Substantia nigra (tissue), 51 donors: ENCODE measurements at places on chromosomes 5 and 9.

GRCh38 chr5:98454407-98454806, 319.1 kb upstream of the RGMB start:
- no peak for DNase-seq

DNA sequence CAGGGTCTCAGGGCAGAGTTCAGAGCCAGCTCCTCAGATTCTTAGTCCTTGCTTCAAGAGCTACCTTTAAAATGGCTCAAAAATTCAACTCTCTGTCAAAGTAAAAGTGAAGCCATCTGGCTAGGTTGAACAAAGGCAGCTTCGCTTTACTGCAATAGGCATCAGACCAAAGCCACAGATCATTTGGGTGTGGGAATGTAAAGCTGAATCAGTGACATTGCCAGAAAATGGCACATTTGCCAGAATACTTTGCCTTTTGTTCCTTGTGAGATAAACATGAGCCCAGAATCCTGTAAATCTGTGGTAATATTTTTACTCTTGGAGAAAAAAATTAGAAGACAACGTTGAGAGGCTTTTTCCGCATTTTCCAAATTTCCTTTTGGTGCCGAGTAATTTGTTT, 210.5 kb downstream of the PALM2AKAP2 start:
- no peak for DNase-seq

GRCh38 chr5:161022151-161022550, 170.1 kb upstream of the ATP10B start:
- DNase-seq = no peak

DNA sequence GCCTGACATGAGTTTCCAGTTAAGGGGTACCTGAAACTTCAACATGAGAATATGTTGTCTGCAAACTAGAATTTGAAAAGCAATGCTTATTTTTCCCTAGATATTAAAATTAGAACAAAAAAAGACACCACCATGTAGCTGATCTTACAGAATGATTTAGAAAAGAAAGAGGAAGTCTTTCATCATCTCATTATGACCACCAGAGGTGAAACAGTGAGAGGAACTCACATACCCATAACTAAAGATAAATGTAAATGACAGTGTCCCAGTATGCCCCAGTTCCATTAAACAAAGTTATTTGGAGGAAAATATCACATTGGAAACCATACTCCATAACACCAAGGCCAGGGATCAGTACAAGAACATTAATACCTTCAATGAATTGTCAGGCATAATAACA, 6.9 kb downstream of the TAF7 start:
- no peak for DNase-seq

DNA sequence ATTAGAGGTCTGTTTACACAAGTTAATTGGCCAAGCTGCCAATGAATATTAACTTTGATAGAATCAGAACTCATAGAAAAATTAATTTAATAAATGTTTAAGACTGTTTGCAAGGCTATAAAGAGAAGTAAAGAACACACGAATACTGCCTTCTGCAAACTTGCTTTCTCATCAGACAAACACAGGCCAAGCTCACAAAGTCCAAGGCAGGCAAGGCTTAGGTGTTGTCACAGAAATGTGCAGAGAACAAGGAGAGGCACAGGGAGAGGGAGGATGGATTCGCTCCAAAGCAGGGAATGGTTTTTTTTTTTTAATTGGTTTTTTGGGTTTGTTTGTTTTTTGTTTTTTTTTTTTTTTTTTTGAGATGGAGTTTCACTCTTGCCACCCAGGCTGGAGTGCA, 43.4 kb downstream of the RETREG1 start:
- no peak for DNase-seq

- no peak for DNase-seq
Observed at GRCh38 chr5:172443441-172444109, 10.8 kb downstream of the SH3PXD2B start.

GRCh38 chr9:38022995-38023394, 46.0 kb downstream of the SHB start:
- DNase-seq = peak; percentile 71

DNA sequence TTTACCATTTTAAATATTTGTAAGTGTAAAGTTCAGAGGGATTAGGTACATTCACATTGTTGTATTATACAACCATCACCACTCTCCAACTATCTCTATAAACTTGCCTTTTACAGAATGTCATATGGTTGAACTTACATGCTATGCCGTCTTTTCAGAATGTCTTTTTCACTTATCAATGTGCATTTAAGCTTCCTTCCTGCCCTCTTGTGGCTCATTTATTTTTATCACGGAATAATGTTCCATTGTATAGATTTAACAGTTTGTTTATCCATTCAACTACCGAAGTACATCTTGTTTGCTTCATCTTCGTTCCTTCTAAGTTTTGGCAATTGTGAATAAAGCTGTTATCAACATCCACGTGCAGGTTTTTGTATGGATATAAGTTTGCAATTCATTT, 133.3 kb upstream of the C6 start:
- no peak for DNase-seq

DNA sequence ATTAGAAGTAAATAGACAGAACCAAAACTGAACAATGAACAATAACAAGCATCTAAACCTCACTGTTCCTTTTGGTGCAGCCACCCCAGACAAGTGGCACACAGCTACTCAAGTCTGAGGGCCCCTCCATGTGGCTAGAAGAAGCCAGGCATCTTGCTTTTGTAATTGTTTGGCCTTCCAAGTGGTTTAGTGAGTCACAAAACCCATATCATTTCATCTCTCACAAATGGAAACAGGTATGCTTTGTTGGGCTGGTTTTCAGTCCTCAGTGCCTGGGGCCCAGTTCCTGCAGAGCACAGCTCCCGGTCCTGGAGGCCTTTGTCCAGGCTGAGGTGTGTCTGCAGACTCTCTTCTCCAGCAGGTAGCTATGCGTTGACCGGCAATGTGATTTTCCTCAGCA, 16.7 kb downstream of the PRLR start:
- no peak for DNase-seq
